ENCODE measurements at places on chromosomes 13 and 19.
A peak's percentile ranks its signal among the peaks of the same experiment; 100 is the strongest.

- DNase-seq: no peak
Measured at GRCh38 chr13:51394724-51395123, 55.2 kb downstream of the SERPINE3 start.

DNA sequence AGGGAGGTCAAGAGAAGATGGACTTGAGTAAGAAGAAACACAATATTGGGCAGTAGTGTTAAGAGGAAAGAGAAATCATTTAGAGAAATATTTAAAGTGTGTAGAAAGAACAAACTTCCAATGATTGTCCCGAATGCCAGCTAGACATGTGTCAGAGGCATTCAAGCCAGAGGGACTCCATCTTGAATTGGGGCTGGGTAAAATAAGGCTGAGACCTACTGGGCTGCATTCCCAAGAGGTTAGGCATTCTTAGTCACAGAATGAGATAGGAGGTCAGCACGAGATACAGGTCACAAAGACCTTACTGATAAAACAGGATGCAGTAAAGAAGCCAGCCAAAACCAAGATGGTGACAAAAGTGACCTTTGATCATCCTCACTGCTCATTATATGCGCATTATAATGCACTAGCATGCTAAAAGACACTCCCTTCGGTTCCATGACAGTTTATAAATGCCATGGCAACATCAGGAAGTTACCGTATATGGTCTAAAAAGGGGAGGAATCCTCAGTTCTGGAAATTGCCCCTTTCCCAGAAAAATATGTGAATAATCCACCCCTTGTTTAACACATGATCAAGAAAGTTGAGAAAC lies 127.0 kb upstream of the IPO5 start:
- no peak for DNase-seq

GRCh38 chr13:87084192-87084591 lies 587.0 kb upstream of the SLITRK5 start:
- peak; percentile 8 for DNase-seq

DNA sequence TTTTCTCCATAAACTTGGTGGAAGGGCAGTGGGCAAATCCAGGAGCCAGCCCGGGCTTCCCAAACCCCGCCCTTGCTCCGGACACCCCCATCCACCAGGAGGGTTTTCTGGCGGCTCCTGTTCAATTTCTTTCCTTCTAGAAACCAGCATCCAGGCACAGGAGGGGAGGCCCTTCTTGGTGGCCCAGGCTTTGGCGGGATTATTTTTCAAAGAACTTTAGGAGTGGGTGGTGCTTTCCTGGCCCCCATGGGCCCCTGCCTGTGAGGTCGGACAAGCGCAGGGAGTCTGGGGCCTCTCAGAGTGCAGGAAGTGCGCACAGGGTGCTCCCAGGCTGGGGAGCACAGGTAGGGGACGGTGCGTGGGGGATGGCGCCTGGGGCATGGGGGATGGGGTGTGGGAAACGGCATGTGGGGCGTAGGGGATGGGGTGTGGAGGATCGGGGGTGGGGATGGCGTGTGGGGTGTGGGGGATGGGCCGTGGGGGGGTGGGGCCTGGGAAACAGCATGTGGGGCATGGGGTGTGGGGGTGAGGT lies 396 bp downstream of the F7 start:
- no peak for DNase-seq

DNA sequence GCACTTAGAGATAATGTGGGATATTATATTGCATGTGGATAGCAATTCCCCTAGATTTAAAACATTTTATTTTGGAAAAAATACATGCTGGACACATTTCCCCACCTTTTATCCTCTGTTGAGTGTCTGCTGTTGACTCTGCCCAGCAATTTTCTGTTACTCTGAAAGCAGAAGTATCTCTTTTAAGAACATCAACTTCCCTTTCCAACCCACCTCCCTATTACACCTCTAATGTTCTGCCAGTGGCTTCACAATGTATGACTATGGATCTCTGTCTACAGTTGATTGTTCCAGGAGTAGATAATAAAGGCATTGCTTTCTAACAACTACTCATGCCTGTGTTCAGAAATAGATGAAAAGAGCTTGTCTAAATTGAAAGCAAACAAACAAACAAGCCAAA lies 754.8 kb upstream of the SLITRK6 start:
- no peak for DNase-seq

GRCh38 chr19:46880431-46880830 lies 19.6 kb downstream of the ARHGAP35 start:
- DNase-seq: no peak

- no peak for DNase-seq
Measured at GRCh38 chr19:55554741-55555152, 9.4 kb upstream of the SBK3 start.

DNA sequence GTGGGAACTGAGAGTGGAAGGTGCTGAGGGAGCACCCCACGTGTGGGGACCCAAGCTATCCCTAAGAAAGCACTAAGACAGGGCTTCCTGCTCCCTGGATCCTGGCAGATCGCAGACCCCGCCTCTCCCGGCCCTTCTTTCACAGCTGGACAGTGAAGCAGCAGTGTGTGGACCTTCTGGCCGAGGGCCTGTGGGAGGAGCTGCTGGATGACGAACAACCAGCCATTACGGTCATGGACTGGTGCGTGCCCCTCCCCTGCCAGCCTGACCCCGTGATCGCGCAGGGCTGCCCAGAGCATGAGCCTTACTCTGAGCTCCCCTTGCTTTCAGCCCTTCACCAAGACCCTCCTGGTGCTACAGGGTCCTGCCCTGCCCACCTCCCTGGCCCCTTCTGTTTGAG lies 2.3 kb downstream of the NCCRP1 start:
- no peak for DNase-seq

DNA sequence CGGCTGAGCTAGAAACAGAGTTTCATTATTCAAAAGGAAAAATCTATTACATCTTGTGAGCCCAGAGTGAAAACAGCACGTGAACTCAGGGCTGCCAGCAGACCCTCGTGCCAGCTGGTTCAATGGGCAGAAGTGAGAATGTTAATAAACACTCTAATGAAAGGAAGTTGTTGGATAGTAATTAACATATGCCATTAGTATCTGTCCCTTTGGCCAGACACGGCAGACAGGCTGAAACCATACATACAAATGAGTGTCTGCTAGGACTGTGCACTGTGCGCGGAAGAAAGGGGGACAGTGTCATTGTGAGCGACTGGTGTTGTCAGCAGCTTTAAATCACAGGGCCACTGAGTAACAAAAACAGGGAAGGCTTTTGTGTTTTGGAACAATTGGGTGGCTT lies 121.9 kb upstream of the TSC22D1 start:
- no peak for DNase-seq

- no peak for DNase-seq
Measured at GRCh38 chr19:57759096-57759495, 10.4 kb upstream of the ZNF586 start.

GRCh38 chr13:23504180-23504579 lies 66.0 kb upstream of the TNFRSF19 start:
- no peak for DNase-seq

DNA sequence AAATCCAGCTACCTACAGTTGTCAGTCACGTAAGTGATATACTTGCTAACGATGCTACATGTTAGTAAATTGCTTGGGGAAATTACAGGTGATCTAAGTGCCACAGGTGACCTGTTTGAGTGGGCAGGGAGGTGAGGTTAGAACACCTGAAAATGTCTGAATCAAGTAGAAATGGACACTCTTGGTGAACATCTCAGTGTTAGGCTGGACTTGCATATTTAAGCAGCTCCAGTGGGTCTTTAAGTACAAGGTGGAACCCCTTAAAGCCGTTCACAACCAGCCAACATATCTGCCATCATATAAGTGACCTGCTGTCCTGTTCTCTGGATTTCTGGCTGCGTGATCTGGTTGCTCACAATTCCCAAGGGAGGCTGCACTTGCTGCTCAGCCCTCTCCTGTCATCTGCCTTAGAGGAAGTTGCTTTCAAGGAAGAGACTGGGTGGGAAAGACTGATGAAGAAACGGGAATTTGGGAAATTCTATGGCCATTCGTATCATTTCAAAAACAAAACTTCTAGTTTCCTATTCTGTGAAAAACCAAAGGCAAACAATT lies 244.0 kb downstream of the DCLK1 start:
- DNase-seq: no peak

- DNase-seq: peak; percentile 2
Measured at GRCh38 chr19:20565321-20566018, at the start of gene ZNF737. Gene ZNF737 (minus strand): TSS chr19:20565781. CDS start chr19:20565640, 141 bp downstream.

DNA sequence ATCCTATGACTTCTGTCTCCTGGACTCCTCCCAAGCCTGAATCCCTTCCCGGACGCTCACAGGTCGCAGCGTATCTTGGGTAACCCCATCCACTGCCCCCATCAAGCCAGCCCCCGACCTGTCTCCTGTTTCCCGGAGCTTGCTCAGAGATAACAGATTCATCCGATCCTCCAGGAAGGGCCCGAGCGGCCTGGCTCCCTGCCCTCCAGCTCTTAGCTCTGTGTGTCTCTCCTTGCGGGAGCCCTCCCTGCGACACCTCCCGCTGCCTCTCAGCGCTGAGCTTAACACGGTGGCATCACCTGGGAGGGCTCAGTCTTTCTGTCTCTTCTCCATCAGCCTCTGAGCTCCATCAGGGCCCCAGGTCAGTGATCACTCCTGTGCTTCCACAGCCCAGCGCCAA lies 4.3 kb upstream of the TMEM255B start:
- DNase-seq: no peak

DNA sequence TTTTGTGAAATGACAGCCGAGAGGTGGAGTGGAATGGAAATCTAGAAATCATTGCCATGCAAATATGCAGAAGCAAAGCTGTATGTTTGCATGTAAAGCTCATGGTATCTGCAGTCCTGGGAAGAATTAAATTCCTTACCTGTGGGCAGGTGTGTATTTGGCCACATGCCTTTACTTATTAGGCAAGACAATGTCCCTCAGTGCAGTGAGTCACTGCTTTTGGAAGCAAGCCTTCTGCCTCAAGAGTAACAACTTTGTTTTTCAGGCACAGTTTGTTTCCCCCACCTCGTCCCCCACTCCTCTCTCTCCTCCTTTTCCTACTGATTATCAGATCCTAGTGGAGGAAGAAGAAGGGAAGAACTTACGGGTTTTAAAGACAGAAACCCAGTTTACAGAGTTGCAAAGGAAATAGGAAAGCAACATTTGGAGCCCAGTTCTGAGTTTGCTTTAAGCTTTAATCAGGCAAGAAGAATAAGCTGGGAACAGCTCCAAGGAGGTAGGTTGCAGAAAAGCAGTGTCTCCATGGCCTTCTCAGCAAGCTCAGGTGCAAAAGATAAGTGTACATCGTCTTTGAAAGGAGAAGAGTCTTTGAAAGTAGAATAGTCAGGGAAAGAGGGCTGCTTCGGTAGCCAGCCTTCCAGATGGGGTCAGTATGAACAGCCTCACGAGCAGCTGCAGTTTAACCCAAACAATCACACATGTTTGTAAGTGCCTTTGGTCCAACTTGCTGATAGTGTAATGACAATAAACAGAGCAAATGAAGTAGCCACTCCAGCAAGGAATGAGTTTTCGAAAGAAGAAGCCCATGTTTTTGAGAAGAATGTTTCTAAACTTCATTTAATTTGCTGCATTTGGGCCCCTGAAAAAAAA lies 190.1 kb downstream of the KLF5 start:
- peak; percentile 93 for DNase-seq

All from HT-29 (cell line).